ENCODE measurements at places on chromosomes 2 and 18.
A peak's percentile ranks its signal among the peaks of the same experiment; 100 is the strongest.

- no peak for DNase-seq
Measured at GRCh38 chr18:9287036-9287435, 47.5 kb upstream of the TWSG1 start.

GRCh38 chr2:181106789-181107627 is 126.6 kb downstream of the UBE2E3 start:
- DNase-seq = no peak

GRCh38 chr2:70907130-70908057 is 28.3 kb upstream of the ATP6V1B1 start:
- DNase-seq = peak; percentile 47

DNA sequence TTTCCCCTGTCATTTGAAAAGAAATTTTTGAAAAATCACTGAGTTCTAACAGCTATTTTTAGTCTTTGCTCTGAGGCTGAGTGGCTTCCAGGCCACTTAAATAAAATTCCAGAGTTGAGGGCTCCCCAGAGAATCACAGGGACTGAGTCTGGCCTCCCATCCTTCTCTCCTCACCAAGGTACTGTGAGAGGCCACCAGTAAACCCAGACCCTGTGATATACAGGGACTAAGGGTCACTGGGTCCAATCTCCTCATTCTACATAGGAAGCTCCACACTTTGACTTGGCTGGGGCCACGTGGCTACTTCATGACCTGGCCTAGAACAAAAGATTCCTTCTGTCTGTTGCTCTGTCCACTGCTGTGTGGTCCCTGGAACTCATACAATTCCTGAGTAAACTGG is 123.2 kb upstream of the CDCA7 start:
- no peak for DNase-seq

GRCh38 chr2:85326406-85327159 is 1.2 kb downstream of the TGOLN2 start:
- DNase-seq = peak; percentile 77

- DNase-seq = no peak
Measured at GRCh38 chr18:49238433-49239042, 221.9 kb downstream of the DYM start.

DNA sequence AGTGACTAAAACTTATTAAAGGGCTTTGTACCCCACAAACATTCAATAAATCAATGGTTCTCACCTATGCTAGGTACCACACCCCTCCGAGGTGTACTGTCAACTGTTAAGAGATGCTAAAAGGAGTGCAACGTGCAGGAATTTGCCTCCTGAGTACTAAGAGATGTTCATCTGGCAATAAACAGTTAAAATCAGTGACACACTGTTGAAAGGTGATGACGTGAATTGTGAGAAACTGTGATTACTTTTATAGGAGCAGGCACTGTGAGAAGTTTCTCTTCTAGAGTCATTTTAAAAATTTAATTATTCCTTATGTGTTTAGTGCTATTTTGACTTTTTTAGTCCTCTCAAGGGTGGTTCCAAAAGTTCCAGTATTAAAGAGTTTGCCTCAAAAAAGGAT is 61.0 kb downstream of the PDE1A start:
- no peak for DNase-seq

DNA sequence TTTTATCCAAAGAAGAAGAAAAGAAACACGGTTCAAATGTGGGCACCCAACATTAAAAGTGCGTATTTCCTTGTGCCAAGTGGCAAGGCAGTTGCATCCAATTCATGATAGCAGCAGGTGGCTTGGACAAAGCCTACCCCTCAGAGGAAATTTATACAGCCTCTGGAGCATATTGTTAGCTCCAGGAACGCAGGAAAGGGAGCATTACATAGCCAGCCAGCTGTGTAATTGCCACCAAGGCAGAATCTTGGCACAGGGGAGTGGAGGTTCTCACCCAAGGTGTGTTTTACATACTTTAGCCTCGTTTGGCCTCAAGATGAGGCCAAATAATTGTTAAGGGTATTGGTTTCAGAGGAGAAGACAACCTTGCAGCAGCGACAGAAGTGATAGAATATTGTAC is 526.9 kb downstream of the TMEM182 start:
- no peak for DNase-seq

DNA sequence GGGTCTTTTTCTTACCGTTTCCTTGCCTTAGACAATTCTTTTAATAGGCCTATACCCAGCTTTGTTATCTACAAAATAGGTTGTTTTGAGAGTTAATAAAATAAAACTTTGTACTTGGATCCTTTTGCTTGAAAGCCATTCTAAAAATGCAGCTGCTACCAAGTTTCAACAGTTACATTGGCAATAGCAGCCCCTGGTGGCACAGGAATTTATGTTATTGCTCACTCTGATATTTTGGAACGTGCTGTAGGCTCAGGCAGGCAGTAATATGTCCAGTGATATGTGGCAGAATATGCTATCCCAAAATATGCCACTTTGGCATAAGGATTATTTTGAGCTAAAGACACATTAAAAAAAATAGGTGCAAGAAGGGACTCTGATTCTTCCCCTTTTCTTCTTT is 6.7 kb upstream of the COMMD1 start:
- DNase-seq = no peak

- no peak for DNase-seq
Measured at GRCh38 chr2:238260883-238261282, 21.0 kb upstream of the HES6 start.

GRCh38 chr2:100195942-100196341 is 53.6 kb upstream of the AFF3 start:
- DNase-seq = no peak

- no peak for DNase-seq
Measured at GRCh38 chr2:29405266-29405665, 290.1 kb downstream of the CLIP4 start.

GRCh38 chr2:192465141-192465540 is 270.4 kb upstream of the TMEFF2 start:
- DNase-seq = no peak

GRCh38 chr18:50409236-50409635 is 34.4 kb downstream of the SKA1 start:
- DNase-seq = no peak

GRCh38 chr2:63218800-63219526 is 168.3 kb downstream of the OTX1 start:
- no peak for DNase-seq

GRCh38 chr2:18971628-18972027 is 382.3 kb upstream of the NT5C1B start:
- no peak for DNase-seq

- DNase-seq = no peak
Measured at GRCh38 chr2:241389697-241390096, 33.6 kb downstream of the FARP2 start.

DNA sequence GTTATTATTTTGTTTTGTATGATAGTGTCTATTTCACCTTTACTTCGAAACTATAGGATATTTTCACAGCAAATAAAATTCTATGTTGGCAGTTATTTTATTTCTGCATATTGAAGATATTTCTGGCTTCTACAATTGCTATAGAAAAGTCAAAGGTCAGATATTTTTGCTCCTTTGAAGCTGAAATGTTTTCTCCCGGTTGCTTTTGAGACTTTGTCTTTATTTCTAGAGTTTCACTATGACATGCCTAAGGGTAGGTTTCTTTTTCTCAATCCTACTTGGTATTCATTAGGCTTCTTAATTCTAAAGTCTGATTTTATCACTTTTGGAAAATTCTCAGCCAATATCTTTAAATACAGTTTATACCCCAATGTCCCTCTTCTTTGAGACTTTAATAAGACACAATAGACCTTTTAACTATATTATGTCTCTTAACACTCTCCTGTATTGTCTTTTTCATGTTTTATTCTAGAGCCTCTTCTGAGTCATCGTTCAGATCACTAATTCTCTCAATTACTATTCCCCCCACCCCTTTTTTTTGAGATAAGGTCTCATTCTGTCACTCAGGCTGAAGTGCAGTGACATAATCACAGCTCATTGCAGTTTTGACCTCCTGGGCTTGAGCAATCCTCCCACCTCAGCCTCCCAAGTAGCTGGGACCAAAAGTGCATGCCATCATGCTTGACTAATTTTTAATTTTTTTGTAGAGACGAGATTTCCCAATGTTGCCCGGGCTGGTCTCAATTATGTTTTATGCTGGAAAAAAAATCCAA is 50.5 kb downstream of the USP37 start:
- DNase-seq = no peak

DNA sequence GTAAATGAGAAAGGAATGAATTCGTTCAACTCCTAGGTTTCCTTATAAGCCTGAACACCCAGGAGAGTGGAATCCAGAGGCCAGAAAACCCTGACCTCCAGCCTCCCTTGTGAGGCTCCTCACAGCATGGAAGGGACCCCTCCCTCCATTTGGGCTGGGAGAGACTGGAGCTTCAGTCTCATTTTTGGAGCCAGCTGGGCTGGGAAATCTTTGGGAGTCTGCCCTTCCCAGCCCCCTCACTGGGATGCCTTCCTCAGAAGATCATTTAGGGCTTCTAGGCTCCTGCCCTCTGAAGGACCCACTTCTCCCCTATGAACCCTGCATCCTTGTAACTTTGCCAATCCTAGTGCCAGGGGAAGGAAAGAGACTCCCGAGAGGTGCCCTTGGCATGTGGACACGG is 346.1 kb downstream of the CYP26B1 start:
- DNase-seq = no peak

- DNase-seq = no peak
Measured at GRCh38 chr2:27707462-27708256, 44.0 kb downstream of the SLC4A1AP start.

DNA sequence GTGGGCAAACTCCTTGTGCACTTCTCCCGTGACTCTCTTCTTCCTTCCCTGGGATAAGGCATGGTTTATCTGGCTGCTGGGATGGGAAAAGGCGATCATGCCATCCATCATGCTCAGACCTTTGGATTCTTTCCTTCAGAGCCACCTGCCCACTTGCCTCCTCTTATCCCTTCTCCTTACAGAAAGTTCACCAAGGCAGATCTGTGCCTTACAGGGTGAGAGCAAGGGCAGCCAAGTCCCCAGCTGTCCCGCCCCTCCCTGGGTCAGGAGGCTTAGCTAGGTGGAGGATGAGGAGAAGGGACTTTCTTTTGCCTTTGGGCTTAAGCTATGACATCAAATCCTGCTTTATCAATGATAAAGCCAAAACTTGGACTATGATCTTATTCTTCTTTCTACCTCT is 47.6 kb downstream of the KCNE4 start:
- DNase-seq = no peak

- no peak for DNase-seq
Measured at GRCh38 chr2:122988395-122989221, 1036.5 kb upstream of the CNTNAP5 start.

DNA sequence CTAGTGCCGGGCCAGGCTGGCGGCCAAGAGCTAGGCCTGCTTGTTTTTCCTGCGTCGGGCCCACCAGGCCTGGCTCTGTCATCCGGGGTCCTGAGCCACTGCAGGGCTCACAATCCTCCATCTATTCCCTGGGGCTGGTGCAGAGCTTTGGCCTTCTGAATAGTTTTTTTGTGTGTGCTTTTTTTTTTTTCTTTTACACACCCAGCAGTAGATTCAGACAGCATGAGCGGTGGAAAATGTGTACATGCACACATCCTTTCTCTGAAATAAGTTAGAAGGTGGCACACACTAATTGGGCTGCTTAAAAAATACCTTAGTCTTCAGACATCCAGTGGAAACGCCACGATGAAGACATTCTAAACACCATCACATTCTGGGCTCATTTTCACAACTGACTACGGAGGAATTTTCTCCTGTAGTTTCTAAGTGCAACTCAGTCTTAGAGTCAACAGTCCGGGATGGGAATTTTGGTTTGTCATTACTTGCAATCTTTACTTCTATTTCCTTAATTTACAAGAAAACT is 6.1 kb downstream of the ZFP36L2 start:
- DNase-seq = no peak

DNA sequence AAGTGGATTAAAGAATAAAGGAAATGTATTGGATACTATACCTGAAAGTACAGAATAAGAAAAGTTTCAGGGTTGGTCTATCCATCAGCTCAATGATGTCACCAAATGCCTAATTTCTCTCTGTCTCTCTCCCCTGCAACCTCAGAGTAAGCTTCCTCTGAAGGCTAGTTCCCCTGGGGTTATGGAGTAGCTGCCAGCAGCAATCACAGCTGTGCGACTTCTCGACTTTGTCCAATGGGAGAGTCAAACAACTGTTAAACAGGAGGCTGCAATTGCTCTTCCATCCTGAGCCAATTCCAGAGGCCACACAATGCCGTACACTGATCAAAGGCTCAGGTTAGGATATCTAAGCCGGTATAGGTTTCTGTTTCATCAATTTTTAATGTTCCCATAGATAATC is 95.3 kb upstream of the FANCL start:
- DNase-seq = no peak

- DNase-seq = no peak
Measured at GRCh38 chr18:63376538-63376937, 9.5 kb upstream of the KDSR start.

DNA sequence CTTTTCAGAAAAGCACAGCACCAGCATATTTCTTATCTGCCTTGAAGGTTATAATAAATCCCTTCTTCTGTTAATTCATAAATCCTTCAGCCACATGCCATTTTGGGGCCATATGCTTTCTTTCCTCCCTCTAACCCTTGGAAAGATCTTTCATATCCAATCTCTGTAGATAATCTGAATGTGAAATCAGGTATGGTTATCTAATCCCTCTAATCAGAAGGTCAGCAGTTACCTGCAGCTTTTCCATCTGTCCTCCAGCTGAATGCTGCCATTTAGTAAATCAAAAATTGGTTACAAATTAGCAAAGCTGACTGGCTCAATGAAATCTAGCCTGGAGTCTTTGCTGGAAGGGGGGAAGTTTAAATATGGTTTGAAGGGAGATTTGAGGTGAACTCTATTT is 230.5 kb downstream of the PIK3C3 start:
- no peak for DNase-seq

- DNase-seq = no peak
Measured at GRCh38 chr2:207143215-207144172, 22.3 kb downstream of the KLF7 start.

DNA sequence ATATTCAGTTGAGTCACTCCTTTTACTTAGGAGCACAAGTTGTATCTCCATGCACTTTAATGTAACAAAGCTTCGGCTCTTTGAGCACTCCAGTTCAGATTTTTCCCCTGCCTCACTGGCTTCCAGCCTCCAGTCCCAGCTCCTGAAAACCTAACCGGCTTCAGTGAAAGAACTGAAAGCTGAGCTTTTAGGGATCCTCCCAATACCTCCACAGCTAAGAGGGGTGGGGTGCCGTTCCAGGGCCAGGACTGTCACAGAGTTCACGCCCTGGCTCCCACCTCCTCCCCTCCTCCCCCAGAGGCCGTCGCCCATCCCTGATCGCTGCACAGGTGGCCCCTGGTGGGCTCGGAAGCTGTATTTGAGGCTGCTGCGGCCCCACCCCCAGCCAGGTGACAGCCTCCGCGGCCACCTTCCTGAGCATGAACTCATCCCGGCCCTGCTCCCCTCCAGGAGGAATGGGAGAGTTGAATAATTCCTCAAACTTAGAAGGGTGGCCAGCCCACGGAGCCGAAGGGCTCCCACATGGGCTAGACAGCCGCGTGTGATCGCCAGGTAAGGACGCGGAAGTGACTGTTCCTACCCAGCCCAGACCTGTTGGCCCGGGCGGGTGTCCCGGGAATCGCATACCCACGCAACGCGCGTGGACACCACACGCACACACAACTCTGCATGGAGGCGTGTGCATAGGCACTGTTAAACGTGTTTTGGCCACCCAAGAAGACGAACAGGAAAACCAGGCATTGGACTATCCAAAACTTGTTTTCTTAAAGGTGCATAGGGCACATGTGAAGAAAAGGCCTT is 1.8 kb downstream of the MYO5B start:
- no peak for DNase-seq

Data from stimulated activated effector memory CD8-positive, alpha-beta T cell treated with anti-CD3 and anti-CD28 coated beads, Interleukin-12 subunit alpha, Interleukin-12 subunit beta, amount 100 ng/mL, for 72 hours (primary cell).